ENCODE measurements at places on chromosomes 2 and 18. TPM values are rescaled to one million over a fixed set of nuclear protein-coding genes. Genes with fewer than 3 reads are reported as not detected.

ASPRV1 gene
- total RNA-seq, result 0.23 TPM

DSC2 gene
- 0.94 TPM for total RNA-seq

CD8A gene
- 0.37 TPM for total RNA-seq

STPG4 gene
- not detected for total RNA-seq

TEX261 gene
- 85.9 TPM for total RNA-seq

TGOLN2 gene
- 109 TPM for total RNA-seq

SERPINB3 gene
- 0.12 TPM for total RNA-seq

FIGN gene
- total RNA-seq, result 1.8 TPM

ALPI gene
- total RNA-seq, result not detected

MDH1B gene
- 1.6 TPM for total RNA-seq

ALLC gene
- total RNA-seq, result 0.06 TPM

CCDC85A gene
- 0.20 TPM for total RNA-seq

HAUS1 gene
- 47.5 TPM for total RNA-seq

CTDSP1 gene
- total RNA-seq, result 73.0 TPM

ANKRD30BL gene
- not detected for total RNA-seq

GTF2A1L gene
- not detected for total RNA-seq

EPC2 gene
- total RNA-seq, result 10.1 TPM

RAPGEF4 gene
- total RNA-seq, result 0.54 TPM

MARCHF4 gene
- total RNA-seq, result 45.6 TPM

FOXD4L1 gene
- 0.40 TPM for total RNA-seq

GRP gene
- not detected for total RNA-seq

MYO1B gene
- 65.7 TPM for total RNA-seq

SERPINB11 gene
- total RNA-seq, result not detected

PAX3 gene
- not detected for total RNA-seq

NT5DC4 gene
- total RNA-seq, result not detected

CD8B2 gene
- total RNA-seq, result not detected

GREB1L gene
- 1.4 TPM for total RNA-seq

UGT1A3 gene
- not detected for total RNA-seq

COL3A1 gene
- 0.27 TPM for total RNA-seq

ATAD2B gene
- 5.2 TPM for total RNA-seq

FBXO36 gene
- 1.4 TPM for total RNA-seq

ALK gene
- not detected for total RNA-seq

PXDN gene
- total RNA-seq, result 12.3 TPM

HTR2B gene
- 0.08 TPM for total RNA-seq

HAAO gene
- not detected for total RNA-seq

ABHD1 gene
- 1.2 TPM for total RNA-seq

DAW1 gene
- total RNA-seq, result 2.6 TPM

FOSL2 gene
- 48.3 TPM for total RNA-seq

EPAS1 gene
- 111 TPM for total RNA-seq

EMILIN1 gene
- 0.48 TPM for total RNA-seq

NEB gene
- 0.12 TPM for total RNA-seq

ANKRD23 gene
- 0.72 TPM for total RNA-seq

SOX11 gene
- not detected for total RNA-seq

ZC3H6 gene
- 0.44 TPM for total RNA-seq

SMYD1 gene
- total RNA-seq, result not detected

IL1RN gene
- 0.46 TPM for total RNA-seq

GPR45 gene
- total RNA-seq, result not detected

REEP1 gene
- 0.67 TPM for total RNA-seq

LAMA1 gene
- total RNA-seq, result 0.07 TPM
